Amygdala (tissue), 56 donors: ENCODE measurements at places on chromosomes 12 and 14.
A peak's percentile ranks its signal among the peaks of the same experiment; 100 is the strongest.

- DNase-seq, result no peak
These were observed 259.2 kb upstream of the CRY1 start for GRCh38 chr12:107352347-107353081.

DNA sequence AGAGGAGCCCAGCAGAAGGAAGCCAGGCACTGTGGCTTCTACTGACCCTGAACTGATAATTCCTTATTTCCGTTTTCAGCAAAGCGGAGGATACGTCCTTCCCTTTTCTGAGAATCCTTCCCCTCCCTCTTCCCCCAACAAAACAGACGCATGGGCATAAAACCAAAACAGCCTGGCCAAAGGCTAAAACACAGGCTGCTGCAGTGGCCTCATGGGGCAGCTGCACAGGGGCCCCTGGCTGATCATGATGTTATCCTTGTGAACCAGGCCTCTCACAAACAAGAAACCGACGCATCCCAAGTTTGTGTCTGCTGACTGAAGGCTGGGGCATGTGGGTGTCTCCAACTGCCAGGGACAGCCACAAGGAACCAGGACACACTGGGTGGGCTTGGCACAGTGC is 23.4 kb upstream of the STON2 start:
- peak; percentile 42 for DNase-seq

GRCh38 chr14:60512973-60513571 is 4.1 kb downstream of the SIX6 start:
- DNase-seq, result no peak

DNA sequence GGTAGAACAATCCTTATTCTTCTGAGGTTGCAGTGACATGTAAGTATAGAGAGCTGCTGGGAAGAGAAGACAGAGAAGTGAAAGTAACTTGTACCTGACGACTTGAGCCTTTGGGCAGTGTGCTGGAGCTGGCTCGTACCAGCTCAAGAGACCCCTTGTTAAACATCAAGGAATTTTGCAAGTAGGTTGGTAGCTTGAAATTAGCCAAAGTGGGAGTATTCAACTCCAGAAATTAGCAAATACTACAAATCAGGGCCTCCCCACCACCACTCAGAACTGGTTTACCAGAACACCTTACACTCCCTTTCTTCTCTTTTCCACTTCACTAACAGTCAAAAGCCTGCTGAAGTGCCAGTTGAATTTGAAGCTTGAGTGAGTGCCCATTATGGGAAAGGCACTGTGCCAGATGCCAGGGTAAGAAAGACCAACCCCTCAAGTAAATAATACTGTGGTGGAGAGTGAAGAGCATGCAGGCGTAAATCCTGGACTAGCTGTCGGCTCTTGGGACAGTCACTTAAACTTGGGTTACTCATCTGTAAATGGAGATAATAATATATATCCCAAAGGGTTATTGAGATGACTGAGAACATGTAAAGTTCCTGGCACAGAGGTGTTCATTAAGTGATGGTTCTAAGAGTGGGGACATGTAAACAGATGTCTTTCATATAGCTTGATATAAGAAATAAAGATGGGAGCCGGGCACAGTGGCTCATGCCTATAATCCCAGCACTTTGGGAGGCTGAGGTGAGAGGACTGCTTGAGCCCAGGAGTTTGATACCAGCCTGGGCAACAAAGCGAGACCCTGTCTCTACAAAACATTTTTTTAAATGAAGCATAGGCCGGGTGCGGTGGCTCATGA is 27.0 kb upstream of the EID3 start:
- DNase-seq, result no peak

DNA sequence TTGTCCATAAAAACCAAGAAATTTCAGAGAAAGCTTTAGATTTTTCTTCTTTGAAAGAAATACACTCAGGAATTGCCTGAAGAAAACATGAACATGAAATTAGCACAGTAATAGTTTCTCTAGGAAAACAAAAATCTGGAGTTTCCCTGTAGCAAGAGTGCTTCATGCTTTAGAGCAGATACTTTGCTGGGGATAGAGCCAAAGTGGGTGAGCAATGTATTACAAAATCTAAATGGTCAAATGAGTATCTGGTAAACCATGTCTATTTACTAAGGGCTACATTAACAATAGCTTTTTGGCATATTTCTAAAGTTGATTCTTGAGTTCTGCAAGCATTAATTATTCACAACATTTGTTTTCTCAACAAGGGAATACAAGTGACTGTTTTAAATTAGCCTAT is 26.2 kb downstream of the AVPR1A start:
- no peak for DNase-seq

DNA sequence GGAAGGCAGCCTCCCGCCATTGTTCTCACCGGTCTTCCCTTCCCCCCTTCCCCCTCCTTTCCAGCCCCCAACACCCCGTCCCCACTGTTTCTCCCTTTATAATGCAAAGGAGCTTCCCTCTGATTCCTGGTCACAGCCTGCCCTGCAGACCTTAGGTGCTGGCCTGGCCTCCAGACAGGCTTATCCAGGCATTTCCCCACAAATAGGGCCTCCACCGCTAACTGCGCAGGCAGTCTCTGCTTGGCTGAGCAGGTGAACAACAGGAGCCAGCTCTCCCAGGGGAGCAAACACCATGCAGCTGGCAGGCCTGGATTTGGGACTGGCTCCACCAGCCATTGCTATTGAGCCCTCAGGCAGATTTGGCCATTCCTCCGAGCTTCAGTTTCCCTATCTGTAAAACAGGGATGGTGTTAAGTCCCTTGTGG is 46.0 kb downstream of the SMIM41 start:
- no peak for DNase-seq

DNA sequence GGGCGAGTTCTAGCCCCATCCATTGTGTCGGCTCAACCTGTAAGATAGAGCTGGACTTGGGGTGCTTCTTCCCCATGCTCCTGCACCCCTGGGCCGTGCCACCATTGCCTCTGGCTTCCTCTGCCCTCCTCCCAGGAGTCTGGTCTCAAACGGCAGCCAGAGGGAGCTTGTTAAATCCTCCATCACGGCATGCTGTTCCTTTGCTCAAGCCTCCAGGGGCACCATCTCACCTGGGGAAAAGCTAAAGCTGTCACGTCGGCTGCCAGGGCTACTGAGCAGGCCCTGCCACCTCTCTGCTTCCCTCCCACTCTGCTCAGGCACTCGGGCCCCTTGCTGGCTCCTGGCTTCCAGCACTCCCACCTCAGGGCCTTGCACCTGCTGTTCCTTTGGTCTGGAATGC is 140.4 kb downstream of the RBM19 start:
- no peak for DNase-seq

GRCh38 chr14:35949920-35950513 is 123.9 kb downstream of the BRMS1L start:
- no peak for DNase-seq

DNA sequence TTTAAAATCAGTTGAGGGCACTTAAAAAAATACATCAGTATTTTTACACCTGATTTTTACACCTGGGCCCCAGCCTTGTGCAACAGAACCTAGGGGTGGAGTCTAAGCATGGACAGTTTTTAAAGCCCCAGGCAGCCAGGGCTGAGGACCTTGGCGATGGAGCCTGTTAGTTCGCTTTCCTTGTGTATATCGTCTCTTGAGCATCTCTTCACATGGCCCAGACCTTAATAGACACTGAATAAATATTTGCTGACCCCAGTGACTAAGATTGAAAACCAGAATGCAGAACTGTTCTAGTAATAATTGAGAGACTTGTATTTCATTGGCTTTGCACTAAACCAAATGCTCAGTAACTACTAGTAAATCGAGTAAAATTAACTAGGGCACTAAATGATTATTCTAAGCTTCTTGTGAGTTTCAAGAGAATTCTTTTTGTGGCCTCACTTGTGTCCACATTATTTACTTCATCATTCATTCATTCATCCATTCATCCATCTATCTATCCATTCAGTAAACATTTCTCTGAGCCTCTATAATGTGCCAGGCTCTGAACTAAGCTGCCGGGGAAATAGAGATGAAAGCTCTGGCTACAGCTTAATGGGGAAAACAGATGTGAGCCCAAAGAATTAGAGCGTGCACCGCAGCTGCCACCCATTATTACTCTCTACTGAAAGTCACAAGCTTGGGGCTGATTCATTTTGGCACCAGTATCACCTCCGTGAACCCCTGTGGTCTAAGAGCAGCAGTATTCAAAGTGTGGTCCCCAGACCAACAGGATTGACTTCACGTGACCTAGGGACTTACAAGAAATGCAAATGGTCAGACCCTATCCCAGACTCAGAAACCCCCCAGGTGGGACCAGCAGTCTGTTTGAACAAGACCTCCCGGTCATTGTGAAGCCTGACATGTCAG is 30.7 kb upstream of the BCL7A start:
- no peak for DNase-seq

DNA sequence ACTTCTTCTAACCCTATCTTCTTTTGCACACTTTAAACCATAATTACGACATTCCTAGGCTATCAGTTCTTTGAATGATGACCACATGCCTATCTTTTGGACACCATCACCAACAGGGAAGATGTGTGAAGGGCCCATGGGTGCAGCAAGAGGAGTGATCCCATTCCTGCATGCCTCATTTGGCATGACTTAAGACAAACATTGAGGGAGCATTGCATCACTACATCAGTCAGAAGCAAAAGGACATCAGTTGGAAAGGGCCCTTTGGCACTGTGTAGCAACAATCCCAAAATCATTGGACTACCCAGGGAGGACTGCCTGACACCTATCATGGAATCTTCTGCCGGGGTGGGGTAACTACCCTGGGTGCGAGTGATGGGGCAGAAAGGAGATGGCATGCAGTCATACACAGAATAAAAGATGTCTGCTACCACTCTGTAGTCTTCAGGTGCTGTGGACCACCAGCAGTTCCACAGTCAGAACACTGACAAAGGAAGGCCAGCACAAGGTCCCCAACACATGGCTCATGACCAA is 10.7 kb upstream of the TMBIM6 start:
- no peak for DNase-seq

GRCh38 chr12:9727813-9728212 is 5.1 kb downstream of the CLECL1 start:
- DNase-seq, result no peak

DNA sequence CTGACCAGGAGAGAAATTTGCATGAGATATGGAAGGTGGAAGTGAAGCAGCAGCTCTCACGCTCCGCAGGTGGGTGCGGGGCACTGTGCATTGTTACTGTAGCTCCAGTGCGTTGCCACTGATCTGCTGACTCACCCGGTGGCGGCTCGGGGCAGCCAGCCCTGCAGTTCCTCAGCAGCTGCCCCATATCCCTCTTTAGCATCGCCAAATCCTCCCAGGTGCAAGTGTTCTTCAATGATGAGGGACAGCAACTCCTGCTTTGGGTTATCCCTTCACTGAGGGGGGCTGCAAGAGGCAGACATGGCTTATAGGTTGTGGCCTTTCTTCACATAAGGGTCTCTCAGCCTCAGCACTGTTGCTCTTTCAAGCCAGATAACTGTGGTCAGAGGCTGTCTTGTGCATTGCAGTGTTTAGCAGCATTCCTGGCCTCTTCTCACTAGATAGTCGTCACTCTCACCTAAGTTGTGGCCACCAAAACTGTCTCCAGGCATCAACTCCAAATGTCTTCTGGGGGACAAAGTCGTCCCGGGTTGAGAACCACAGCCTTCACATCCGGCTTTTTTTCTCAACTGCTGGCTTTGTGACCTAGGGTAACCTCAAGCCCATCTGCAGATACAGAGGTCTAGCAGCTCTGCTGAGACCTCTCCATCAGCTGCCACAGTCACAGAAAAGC is 180.8 kb downstream of the EFCAB11 start:
- DNase-seq, result no peak

DNA sequence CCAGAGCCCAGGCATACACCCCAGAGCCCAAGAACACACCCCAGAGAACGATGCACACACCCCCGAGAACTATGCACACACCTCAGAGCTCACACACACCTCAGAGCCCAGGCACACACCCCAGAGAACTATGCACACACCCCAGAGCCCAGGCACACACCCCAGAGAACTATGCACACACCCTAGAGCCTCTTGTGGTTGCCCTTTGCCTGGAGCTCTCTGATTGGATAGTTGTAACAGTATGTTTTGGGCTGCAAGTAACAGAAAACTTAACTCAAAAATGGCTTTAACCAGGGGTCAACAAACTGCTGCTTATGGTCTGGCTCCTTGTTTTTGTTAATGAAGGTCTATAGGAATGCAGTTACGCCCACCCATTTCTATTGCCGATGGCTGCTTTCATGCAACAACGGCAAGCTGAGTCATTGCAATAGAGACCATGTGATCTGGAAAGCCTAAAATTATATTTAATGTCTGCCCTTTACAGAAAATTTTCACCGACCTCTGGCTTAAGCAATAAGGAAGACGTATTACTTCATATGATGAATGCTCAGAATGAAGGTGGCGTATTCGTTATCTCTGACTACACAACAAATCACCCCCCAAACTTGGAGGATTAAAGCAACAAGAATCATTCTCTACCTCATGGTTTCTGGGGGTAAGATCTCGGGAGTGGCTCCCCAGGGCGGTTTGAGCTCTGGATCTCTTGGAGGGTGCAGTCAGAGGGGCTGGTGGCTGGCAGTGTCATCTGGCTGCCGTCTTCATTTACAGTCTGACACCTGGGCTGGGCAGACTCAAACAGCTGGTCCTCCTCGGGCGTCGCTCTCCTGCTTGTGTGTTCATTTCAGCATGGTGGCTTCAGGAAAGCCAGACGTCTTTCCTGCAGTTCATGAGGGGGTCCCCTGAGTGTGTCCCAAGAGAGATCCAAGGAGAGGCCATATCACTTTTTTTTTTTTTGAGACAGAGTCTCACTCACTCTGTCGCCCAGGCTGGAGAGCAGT is 66.3 kb upstream of the NCOR2 start:
- DNase-seq, result no peak

GRCh38 chr14:105351920-105352851 is 37.6 kb downstream of the PACS2 start:
- peak; percentile 7 for DNase-seq

- peak; percentile 5 for DNase-seq
These were observed 75.3 kb upstream of the OR4E1 start for GRCh38 chr14:21748869-21749303.

GRCh38 chr14:105314287-105315200 is at the start of gene PACS2:
PACS2 (plus strand) TSS chr14:105314748; CDS start chr14:105314919, 171 bp downstream.
- DNase-seq, result no peak

GRCh38 chr14:47539031-47539461 is 136.4 kb downstream of the MDGA2 start:
- DNase-seq, result no peak

- no peak for DNase-seq
These were observed 728 bp upstream of the STON2 start for GRCh38 chr14:81400852-81401251.

- DNase-seq, result no peak
These were observed 506.4 kb downstream of the MED13L start for GRCh38 chr12:115771065-115771464.

DNA sequence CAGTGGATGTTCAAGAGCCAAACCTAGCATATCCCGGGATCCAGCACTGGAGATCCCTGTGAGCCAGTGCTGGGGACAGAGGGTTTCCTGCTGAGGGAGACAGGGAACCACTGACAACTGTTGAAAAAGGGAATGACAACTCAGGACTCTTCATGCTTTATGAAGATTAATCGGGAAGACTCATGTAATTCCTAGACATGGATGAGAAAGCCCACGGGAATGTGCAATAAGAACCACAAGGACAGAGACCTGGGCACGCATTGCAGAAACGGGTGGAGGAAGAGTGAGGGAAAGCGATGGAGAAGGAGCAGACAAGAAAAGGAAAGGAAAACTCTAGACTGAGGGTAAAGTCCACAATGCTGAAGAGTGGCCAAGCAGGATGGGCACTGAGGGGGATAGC is 296.0 kb downstream of the PCNX1 start:
- no peak for DNase-seq
